ENCODE measurements at places on chromosomes 5 and 9.

GRCh38 chr9:15512889-15513288 is 2.1 kb upstream of the PSIP1 start:
- DNase-seq = no peak

GRCh38 chr5:80134876-80135275 is 99.7 kb downstream of the THBS4 start:
- no peak for DNase-seq

DNA sequence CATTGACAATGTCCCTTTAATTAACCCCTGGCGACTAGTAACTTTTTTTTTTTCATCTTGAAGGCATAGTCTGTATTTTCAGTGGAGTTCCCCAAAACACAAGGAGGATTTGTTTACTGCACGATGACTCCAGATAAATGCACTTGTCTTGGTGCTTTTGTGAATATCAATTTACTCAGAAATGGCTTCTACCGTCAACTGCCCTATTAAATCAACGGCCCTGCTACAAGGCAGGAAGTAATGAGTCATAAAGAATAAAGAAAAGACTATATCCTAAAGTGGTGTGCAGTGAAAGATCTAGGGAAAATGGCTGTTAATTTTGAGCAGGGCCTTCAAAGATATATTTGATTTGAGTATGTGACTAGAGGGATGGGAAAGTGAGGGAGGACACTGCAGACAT is 388.3 kb upstream of the CHD1 start:
- DNase-seq = no peak

- DNase-seq = peak; percentile 93
These were observed 244.9 kb upstream of the KLF4 start for GRCh38 chr9:107734256-107735013.

DNA sequence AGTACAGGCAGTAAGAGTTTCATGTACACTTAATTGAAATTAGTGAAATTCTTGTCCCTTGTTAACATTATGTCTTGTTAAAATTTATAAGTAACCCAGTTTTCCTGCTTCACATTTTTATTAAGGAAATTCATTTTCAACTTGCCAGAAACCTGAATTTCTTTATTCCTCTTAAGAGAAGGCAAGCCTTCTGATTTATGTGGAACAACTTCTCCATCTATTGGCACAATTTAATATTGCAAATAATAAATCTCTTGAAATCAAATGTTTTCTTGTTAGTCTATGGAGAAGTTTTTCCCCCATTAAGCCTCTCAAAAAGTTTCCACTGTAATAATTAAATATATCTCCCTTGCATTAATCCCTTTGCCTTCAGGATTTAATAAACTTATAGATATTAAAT is 33.8 kb upstream of the ACO1 start:
- DNase-seq = peak; percentile 43

Measured in amniotic epithelial cell (primary cell).